Lung (tissue), 17 donors: ENCODE measurements at places on chromosomes 12 and 14.

DNA sequence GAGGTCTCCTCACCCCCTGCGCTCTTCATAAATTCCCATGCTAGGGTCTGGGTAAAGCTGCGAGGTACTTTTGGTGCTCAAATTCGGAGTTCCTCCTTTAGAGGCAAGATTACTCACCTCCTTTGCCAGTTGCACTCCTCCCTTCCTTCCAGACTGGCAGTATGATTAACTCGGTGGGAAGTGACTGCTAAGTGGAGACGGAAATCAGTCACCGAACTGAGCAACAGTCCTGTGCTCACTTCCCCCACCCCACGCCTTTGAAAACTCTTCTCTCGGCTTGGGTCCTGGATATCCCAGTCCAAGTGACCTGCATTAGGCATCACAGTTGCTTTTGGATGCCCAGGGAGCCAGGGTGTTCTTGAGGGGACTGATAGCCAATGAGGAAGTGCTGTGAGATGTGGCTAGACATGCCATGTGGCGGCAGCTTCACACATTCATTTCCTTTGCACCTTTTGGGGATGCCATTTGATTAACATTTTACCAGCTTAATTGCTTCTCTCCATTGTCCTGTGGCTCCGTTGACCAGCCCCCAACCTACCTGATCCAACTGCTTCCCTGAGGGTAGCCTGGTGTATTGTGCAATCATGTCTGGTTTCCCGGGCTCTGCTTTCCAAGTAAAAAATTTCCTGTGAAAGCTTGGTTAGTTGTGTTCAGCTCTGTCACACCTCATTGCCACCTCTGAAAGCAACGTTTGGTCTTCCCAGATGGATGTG is 840 bp downstream of the PNP start:
- DNase-seq = peak; percentile 18

- DNase-seq = peak; percentile 74
Measured at GRCh38 chr12:26514364-26514763, 318.6 kb downstream of the ITPR2 start.

DNA sequence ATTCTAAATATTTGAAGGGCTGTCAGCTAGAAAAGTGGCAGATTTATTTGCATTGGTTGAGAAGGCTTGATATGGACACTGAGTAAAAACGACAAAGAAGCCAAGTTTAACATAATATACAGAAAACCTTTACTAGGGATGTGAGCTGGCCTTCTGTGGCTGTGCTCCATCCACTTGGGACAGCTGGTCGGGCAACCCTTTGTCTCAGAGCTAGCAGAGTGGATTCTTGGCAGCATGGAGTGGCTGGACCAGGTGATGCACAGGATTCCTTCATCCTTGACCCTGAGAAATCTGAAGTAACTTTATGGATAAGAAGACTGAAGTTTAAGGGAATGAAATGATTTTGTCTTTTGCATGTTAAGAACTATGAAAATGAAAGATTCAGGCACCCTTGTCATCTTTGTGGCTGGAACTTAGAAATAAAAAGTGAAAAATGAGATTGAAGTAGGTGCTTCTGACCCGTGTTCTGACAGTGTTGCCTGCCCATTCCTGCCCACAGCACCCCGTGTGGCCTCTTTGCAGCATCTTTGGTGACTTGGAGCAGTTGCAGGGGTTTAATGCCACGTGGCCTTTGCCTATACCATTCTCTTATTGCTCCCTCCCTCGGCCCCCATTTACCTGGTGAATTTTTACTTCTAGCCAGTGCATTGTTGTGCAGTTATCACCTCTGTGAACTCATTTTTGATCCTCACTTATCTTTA is 32.6 kb downstream of the PELI2 start:
- no peak for DNase-seq

DNA sequence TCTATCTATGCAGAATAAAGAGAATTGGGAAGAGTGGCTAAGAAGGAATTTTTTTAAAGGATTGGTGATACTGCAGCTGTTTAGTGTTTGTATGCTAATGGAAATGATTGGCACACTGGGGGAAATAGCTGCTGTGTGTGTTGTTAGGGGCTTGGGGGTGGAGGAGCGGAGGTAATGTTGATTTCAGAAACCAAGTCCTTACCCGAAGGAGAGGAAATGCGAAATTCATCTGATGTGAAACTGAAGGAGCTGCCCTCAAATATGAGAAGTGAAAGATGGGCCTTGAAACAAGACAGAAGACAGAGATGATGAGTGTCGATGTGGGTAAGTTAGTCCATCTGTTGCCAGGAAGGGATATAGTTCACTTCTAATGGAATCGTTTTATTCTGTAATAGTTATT is 21.2 kb upstream of the RNASE12 start:
- no peak for DNase-seq

DNA sequence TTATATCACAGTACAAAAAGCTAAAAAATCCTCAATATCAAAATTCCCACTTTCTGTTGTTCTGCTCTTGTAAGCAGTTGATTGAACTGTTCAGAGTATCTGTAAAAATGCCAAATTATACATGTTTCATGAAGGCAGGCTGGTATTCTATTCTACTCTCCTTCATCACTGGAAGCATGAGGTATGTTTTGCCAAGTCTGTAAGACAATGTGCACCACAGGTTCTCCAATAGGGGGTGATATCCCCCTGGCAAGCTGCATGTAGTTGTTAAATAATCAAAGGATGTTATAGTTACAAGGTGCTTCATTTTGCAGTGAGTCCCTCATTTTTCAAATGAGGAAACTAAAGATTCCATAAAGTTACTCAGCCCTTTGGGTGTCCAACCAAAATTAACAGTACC is 15.1 kb upstream of the NEK9 start:
- no peak for DNase-seq

DNA sequence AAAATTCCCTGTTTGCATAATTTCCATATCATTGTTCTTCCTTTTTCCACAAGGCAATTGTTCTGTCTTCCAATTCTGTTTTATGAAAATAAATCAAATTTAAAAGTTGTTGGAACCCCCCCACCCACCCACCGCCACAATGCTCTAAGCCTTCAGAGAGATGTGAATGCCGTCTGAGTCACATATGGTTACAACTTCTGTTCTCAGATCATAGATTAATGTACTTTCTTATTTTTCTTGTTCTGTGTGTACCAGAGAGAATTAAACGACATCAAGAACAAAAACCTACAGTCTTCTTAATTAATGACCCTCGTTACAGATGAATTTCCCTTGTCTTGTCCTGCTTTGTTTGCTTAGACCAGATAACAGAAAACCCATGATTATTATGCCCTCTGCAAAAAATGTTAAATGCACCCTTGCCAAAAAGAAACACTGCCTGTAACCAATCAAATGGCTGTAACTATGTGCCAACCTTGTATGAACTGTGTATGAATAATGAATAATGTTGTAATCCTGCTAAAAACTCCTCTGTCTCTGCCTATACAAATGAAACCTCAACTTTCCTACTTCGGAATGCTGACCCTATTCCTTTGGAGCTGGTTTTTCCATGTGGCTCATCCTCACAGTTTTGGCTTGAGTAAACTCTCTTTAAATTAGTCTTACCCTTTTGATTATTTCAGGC is 14.0 kb downstream of the OR6S1 start:
- no peak for DNase-seq

DNA sequence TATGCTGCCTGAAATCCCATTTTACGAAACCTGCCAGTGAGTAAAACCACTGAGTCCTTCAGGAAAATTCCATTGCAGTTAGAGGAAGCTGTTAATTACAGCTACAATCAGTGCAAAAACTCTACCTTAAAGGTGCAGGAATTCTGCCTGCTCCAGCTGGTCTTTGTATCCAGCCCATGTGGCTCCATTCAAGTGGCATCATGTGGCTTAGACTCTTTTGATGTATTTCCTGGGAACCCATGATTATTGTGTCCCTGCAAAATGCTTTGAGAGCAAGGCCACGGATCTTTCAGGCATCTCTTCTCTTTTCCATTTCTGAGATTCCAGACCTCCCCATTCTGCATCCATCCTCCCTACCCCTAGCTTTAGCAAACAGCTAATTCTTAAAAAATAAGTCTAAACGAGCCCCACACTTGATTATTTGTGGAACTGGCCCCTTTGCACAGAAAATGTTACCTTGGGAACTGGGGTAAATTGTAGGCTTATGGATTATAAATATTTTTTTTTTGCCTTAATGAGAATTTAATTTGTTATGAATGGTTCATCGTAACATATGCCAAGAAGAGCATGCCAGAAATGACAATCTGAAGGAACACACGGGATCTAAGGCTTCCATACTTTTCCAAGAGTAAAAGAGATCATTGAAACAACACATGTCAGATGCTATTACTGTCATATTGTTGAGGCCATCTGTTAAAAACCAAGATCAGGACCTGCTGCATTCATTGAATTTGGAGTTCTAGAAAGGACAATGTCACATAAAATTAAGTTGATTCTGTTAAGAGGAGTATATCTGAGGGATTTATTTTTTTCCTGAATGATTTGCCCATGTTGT is 144.6 kb downstream of the TPH2 start:
- peak; percentile 31 for DNase-seq

GRCh38 chr12:45658020-45658419 is 71.5 kb upstream of the ARID2 start:
- no peak for DNase-seq

- DNase-seq = peak; percentile 90
Measured at GRCh38 chr14:52951681-52952554, 1.1 kb upstream of the FERMT2 start.

DNA sequence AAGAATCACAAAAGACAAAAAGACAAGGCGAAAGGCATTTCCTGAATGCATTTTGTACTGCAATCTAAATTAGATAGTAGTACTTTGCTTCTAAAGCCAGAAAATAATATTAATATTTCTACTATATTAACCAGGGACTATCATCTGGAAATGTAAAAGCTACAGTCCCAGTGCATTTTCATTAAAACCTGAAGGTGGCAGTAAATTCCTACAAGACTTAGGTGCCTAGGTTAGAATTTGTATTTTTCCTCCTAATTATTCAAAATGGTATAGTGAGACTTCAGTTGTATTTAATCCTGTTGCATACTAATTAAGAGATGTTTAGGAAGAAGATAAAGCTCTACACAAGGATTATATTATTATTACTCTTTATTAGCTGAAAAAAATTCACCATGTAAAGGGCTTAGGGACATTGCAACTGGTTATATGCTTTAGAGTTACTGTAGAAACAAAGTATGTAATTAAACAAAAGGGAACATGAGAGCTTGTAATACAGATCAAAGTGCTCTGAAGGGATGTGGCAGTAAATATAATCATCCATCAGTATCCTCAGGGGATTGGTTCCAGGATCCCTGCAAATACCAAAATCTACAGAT is 53.6 kb downstream of the BRMS1L start:
- peak; percentile 34 for DNase-seq

DNA sequence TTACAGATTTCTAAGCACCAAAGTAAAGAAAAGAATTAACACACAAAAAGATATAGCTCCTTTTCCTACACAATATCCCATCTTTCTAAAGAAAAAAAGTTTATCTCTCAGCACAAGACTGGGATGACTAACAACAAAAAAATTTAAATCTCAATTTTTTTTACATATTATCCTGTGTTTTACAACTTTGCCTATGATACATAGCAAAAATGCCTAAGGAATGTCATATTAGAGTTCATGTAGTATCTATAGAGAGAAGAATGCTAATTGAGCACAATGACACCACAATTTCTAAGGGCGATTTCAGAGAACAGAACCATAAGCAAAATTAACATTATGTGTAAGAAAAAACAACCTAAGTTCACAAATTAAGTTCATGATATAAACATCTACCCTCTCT is 16.3 kb downstream of the C2CD5 start:
- DNase-seq = no peak

DNA sequence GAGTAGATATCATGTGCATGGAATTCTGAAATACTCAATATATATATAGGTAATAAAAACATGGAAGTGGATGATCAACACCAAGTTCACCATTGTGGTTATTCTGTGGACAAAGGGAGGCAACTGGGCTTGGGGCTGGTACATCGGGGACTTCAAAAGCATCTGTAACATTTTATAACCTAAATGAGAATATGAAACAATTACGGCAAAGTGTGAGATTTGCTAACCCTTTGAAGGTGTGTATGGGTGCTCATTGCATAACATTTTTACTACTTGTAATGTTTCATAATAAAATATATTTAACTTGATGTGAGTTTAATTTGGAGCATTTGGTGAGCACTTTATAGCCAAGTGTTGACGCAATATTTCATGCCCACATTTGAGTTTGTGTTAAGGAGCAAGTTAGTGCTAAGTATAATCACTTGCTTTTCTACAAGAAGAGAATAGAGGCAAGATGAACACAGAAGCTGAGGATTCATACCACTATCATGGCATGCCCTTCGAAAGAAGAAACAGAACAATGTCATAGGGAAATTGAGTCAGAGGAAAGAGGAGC is 109.3 kb downstream of the NTN4 start:
- DNase-seq = no peak

DNA sequence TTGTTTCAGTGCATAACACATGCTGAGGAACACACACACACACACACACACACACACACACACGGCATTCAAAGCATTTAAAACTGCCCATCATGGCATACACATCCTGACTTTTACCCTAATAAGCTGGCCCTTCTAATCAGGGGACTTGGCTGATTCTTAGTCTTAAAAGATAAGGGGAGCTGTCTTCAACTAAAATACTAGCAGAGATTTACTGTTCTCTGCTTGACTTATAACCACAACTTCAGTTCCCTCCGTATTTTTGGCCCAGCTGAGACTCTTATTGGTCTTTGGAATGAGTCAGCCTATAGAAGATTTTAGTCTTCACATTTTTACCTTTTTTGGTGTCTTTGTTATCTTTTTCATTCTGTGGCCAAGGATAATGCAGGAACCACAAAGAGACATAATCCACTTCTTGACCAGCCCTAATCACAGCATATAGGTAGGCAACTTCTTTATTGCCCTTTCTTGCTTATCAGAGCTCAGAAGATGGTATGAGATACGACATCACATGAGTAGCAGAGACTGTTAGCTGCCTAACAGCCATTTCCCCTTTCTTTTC is 25.1 kb upstream of the SLC8A3 start:
- no peak for DNase-seq
